ENCODE measurements at places on chromosomes 11 and 22. TPM values are rescaled to one million over a fixed set of nuclear protein-coding genes. Genes with fewer than 3 reads are reported as not detected.

DNA sequence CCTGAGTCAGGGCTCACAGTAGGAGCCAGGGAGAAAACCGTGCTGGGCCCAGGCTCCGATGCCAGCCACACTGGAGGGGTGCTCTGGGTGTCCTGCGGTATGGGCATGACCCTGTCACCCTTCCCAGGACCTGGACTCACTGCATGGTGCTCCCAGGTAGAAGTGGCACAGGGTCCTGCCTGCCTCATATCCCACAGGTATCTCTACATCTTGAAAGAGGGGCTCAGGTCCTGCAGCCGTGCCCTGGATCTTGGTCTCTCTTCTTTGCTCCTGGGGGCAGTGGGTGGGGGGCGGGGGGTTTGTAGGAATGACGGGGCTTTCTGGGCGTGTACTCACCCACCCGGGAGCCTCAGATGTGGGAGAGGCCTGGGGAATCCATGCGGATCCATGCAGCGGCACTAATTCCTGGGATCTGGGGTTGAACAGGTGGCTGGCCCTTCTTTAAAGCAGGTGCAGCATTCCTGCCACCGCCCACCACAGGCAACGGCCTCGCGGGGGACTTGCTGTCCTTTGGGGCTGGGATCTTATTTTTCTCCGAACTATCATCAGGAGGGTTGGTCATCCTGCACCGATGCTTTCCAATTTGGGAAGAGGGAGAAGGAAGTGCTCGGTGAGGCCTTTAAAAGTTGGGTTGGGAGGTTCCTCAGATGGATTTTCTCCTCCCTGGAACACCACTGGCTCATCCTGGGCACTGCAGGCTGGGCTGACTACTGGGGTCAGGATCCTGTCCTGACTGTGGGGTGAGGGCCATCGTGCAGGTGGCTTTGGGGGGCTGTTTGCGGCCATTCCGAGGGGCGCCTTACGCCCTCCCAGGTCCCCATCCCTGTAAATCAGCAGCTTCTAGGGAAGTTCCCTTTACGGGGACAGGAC, 886.4 kb downstream of the BRD1 start:
- DNase-seq: no peak

NCR3LG1 gene
- 0.72 TPM for total RNA-seq

- DNase-seq: no peak
Measured at GRCh38 chr11:131145791-131146190, 224.6 kb upstream of the NTM start.

- DNase-seq: no peak
Measured at GRCh38 chr22:42945027-42945426, 69.9 kb downstream of the PACSIN2 start.

- DNase-seq: no peak
Measured at GRCh38 chr11:33699515-33700062, 1.0 kb downstream of the C11orf91 start.

GRCh38 chr22:20392983-20393704, 807 bp upstream of the ZNF74 start:
- no peak for DNase-seq

KIAA1671 gene
- total RNA-seq: 7.3 TPM

DNA sequence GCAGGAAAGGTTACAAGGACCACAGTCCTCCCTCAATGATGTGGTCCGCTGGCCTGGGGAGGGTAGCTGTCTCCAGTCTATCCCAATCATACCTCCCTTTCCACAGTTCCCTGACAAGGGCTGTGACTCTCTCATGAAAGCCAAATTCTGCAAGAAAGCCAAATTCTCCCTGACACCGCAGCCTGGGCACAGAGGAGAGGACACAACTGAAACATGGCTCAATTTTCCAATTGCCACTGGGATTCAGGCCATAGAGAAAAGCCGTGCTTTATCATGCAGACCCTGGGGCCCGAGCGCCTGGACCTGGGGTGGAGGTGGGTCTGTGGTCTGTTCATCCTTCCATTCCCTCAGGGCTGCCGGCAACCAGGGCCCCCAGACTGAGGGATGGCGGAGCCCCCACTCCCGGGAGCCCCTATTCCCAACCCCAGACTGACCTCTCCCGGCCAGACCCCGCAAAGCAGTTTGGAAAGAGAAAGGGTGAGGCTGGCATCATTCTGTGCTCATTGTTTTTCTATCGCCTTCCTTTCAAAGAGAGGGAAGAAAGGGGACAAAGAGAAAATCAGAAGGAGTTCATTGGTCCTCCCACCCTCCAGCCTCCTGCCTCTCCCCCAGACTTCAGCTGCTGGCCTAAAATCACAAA, 239.5 kb downstream of the BUD13 start:
- no peak for DNase-seq

DNA sequence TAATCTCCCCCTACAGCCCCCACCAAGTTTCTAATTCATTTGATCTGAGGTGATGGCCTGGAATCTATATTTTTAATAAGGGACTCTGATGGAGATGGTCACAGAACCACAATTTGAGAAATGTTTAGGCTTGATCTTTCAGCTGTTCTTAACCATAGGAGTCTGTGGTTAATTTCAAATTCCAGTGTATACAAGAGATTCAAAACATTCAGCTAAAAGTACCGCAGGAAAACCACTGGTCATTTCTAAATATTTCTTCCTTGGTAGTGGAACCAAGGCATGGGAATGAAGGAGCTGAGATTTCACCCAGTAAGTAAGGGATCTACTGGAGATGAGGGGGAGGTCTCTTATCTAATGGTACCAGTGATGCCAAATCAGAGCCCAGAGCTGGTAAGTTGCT, 18.3 kb upstream of the GALNT18 start:
- DNase-seq: no peak

Measured in activated naive CD4-positive, alpha-beta T cell treated with anti-CD3 and anti-CD28 coated beads for 36 hours (primary cell).